ENCODE measurements at places on chromosomes 7 and 10.

- no peak for DNase-seq
Observed at GRCh38 chr7:110084181-110084807, 1006.6 kb upstream of the LRRN3 start.

- DNase-seq = no peak
Observed at GRCh38 chr7:108014747-108015682, 12.1 kb upstream of the LAMB1 start.

DNA sequence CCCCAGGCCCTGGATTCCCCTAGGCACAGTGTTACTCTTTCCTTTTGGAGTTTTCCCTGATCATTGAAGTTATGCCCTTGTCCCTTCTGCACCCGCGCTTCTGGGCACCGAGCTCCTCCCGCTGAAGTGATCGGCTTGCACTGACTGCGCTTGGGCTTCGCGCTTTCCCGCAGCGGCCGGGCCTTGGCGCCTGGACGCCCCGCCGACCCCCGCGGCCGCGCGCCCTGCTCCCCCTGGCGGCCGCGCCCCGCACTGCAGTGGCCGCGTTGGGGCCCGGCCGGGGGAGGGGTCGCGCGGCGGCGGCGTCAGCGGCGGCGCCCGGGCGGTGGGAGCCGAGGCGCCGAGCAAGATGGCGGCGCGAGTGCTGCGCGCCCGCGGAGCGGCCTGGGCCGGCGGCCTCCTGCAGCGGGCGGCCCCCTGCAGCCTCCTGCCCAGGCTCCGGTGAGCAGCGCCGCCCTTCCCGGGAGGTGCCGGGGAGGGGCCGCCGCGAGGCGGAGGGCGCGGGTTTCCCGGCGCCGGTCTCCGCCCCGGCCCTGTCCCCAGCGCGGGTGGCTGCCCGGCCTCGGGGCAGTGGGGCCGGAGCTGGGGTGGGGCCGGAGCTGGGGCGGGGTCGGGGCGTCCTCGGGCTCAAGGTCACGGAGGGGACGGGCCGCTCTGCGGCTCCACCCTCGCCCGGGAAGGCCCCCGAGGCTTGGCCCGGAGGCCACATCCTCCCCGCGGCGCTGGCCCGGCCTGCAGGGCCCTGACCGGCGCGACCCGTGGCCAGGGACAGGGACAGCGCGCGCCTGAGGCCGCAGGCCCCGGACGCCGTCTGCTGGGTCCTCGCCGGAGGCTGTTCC, at the start of gene NIPSNAP2:
Gene NIPSNAP2 (plus strand): TSS at position 325 of the 839 bp plus-strand sequence. CDS start 25 bp downstream, at position 350.
- DNase-seq = peak; percentile 54

DNA sequence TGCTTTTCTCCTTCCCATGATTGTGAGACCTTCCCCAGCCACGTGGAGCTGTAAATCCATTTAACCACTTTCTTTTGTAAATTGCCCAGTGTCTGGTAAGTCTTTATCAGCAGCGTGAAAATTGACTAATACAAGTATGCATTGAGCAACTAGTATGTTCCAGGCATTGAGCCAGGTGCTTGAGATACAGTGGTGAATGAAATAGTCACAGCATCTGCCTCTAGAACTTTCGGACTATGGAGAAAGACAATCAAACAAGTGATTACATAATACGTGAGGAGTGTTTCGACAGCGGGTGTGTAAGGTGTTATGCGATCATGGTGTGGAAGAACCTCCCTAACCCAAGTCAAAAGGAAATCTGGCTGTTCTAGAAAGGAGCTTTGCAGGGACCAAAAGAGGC, 21.6 kb upstream of the NUP205 start:
- DNase-seq = no peak

GRCh38 chr10:131905267-131905571, 4.4 kb downstream of the PPP2R2D start:
- DNase-seq = no peak

- no peak for DNase-seq
Observed at GRCh38 chr10:404991-405390, 269.7 kb downstream of the ZMYND11 start.
